Right atrium auricular region (tissue), 2 donors: ENCODE measurements at places on chromosomes 1 and 21.
A peak's percentile ranks its signal among the peaks of the same experiment; 100 is the strongest.

DNA sequence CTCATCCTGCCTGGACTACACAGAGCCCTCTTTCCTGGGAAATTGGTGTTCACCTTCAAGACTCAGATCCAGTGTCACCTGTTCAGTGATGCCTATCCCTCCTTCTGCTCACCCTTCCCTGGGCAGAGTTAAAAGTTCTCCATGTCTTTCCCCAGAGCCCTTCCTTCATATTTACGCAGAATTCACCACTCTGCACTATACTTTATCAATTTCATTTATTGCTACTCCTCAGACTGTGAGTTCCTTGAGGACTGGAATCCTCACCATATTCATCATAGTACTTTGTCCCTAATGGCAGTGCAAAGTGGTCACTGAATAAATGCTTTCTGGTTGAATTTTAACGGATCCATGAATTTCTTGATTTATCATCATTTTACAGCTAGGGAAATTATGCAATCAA is 300.0 kb downstream of the CHRM3 start:
- H3K4me1 ChIP-seq: no peaks in the 10 kb centered on the region
- no peak overlapping the region for H3K4me3 ChIP-seq
- DNase-seq: no peak
- H3K27me3 ChIP-seq: no peaks in the 10 kb centered on the region

DNA sequence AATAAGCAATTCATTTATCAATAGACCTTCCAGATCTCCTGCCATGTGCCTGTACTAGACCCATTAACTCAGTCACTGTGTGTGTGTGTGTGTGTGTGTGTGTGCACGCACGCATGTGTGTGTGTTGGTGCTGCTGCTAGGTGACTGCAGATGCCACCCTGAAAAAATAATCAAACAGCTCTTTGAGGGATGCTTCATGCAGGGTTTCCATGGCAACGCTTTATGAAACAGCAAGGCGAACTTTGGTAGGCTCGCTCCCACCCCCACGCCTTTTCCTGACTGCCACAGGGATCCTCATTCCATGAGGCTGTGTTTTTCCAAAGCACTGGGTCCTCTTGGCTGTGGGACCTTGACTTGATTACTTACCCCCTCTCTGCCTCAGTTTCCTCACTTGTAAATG is 94.0 kb downstream of the HMGB4 start:
- no peaks in the 10 kb centered on the region for H3K27me3 ChIP-seq
- H3K27ac ChIP-seq: no peak overlapping the region
- H3K36me3 ChIP-seq: no peaks in the 10 kb centered on the region
- no peaks in the 10 kb centered on the region for H3K4me1 ChIP-seq
- DNase-seq: no peak

- no peaks in the 10 kb centered on the region for H3K27me3 ChIP-seq
- no peak overlapping the region for H3K27ac ChIP-seq
- no peak overlapping the region for H3K4me3 ChIP-seq
- no peaks in the 10 kb centered on the region for H3K36me3 ChIP-seq
These were observed 28.9 kb downstream of the DISP1 start for GRCh38 chr1:222843469-222844410.

DNA sequence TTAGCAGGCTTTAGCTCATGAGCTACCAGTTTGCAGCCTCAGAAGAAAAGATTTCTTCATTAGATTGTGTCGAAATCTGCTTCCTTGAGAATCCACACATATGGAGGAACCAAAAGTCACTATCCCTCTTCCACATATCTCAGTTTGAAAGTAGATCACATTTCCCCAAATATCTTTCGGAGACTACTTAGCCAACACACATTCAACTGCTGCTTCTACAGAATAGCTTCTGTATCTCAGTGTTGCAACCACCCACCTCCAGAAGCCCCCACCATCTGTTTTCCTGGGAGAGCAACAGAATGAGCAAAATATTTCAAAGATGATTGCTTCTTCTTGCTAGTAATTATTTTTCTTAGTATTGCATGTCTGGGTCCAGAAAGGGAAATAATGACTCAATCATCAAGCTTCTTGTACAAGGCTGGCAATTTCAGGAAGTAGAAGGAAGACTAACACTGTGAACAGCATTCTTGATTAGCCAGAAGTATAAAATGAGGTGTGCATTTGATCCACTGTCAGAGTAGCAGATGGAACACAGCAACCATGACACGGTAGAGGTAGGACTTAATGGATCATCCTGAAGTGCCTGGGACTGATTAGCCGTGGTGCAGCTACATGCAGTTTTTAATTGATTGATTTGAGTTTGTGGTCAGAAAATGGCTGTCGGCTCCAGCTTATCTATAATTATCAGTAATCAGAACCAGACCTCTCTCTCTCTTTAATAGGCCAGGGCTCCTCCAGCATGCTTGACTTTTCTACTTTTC is 24.9 kb downstream of the ZC3H11B start:
- no peak overlapping the region for H3K4me3 ChIP-seq
- H3K27ac ChIP-seq: no peak overlapping the region
- no peaks in the 10 kb centered on the region for H3K4me1 ChIP-seq
- H3K27me3 ChIP-seq: no peaks in the 10 kb centered on the region
- no peaks in the 10 kb centered on the region for H3K36me3 ChIP-seq

GRCh38 chr1:228448372-228448771 is 31.7 kb upstream of the TRIM17 start:
- no peak overlapping the region for H3K4me3 ChIP-seq
- DNase-seq: no peak
- H3K4me1 ChIP-seq: no peaks in the 10 kb centered on the region
- no peak overlapping the region for H3K27ac ChIP-seq
- H3K27me3 ChIP-seq: no peaks in the 10 kb centered on the region

DNA sequence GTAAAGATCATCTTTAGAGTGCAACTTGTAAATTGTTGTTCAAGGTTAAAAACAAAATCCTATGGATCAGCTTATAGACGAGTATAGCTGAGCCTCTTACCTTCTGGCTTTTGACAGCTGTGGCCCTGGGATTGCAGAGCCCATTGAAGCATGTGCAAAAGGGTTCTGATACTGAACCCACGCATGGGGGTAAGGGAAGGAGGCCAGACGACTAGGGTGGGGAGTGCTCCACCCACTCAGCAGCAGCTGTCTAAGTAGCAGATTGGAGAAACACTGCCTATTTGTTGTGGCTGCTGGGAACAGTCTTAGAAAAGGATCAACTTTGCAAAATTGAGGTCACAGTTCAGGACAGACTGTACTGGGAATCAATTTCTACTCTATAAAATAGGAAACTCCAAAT is 16.1 kb downstream of the CD101 start:
- H3K27ac ChIP-seq: no peak overlapping the region
- H3K27me3 ChIP-seq: no peaks in the 10 kb centered on the region
- H3K36me3 ChIP-seq: no peaks in the 10 kb centered on the region
- H3K4me1 ChIP-seq: peaks cover 11% of the 10 kb centered on the region

GRCh38 chr1:47587891-47588582 is 150.2 kb downstream of the FOXD2 start:
- DNase-seq: peak; percentile 47
- H3K4me3 ChIP-seq: no peak overlapping the region
- H3K27ac ChIP-seq: no peak overlapping the region

DNA sequence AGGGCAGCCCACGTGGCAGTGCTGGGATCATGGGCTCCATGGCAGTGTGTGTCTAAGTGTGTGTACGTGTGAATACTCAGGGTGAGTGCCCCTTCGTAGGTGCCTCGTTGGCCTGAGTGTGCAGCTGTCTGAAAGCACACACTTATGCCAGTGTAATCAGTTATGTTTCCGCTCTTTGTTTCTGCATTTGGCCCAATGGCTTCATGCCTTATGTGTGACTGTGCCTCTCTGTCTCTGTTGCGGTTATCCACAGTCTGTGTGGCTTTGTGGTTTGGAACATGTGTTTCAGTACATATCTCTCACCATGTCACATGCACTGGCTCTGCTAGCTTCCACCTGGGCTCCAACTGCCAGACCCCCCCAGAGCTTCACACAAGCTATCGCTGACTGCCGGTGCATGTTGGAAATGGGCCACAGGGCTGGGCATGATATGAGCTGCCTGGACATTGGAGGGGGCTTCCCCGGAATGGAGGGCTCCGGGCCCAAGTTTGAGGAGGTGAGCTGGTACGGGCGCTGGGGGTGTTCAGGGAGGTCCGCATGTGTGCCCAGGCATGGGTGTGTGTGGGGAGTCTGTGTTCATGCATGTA is 70.3 kb upstream of the TINAGL1 start:
- peak; percentile 56 for DNase-seq
- H3K36me3 ChIP-seq: no peaks in the 10 kb centered on the region
- no peak overlapping the region for H3K4me3 ChIP-seq
- no peak overlapping the region for H3K27ac ChIP-seq
- H3K4me1 ChIP-seq: no peaks in the 10 kb centered on the region

GRCh38 chr1:54120018-54120697 is 32.6 kb downstream of the CDCP2 start:
- DNase-seq: no peak
- no peaks in the 10 kb centered on the region for H3K27me3 ChIP-seq
- no peak overlapping the region for H3K4me3 ChIP-seq
- H3K36me3 ChIP-seq: no peaks in the 10 kb centered on the region
- peaks cover 13% of the 10 kb centered on the region for H3K4me1 ChIP-seq
- H3K27ac ChIP-seq: no peak overlapping the region
